ENCODE measurements at places on chromosomes 16 and 17.
A peak's percentile ranks its signal among the peaks of the same experiment; 100 is the strongest.

GRCh38 chr16:77213542-77214106, 14.4 kb downstream of the SYCE1L start:
- peak; percentile 53 for DNase-seq

DNA sequence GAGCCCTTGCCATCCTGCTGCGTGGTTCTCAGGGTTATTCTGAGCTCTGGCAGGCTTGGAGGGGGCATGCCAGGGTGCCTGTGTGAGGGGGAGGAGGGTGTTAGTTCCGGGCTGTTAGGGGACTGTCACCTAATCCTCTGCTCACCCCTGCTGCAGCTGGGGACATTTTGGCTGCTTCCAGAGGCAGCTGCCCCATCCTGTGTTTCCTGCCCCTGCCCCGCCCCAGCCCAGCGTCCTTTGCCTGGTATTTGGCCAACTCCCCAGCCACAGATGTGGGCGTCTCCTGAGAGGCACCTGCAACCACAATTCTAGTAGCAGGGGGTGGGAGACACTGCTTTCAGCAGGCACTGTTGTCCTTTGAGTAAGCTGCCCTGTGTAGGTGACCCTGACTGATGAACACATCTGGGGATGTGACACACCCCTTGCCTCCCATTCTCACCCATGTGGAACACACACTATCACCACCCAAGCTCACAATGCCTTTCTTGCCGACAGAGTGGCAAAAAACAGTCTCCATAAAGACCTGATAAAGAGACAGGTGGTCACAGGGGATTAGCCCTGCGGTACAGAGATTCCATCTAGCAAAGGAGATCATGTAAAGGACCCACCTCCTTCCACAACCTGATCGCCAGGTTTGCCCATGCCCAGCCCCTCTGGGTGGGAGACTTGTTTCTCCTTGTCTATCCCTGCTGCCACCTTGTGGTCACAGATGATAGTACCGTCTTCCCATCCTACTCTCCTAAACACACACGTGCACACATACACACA, at the start of gene CHRNE:
TSS of gene CHRNE (minus strand) at position 48 of the 768 bp plus-strand sequence. CDS start at position 13, 35 bp downstream.
- DNase-seq, result peak; percentile 85

DNA sequence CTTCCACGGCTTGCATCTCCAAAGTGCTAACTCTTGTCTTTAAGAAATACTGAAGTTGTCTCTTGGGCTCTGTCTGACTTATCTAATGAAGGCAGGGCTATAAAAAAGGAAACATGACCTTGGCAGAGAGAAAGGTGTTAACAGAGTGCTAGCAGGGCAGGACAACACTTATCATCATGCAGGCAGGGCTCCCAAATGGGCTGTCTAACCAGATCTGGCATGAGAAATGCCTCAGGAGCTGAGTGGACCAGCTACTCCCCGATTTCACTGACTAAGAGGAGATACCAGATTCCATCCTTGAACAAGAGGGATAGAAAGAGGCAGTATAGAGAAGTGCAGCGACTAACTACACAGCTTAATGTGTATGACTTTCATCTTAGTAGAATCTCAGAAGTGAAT, 32.6 kb downstream of the PMP22 start:
- DNase-seq, result no peak

DNA sequence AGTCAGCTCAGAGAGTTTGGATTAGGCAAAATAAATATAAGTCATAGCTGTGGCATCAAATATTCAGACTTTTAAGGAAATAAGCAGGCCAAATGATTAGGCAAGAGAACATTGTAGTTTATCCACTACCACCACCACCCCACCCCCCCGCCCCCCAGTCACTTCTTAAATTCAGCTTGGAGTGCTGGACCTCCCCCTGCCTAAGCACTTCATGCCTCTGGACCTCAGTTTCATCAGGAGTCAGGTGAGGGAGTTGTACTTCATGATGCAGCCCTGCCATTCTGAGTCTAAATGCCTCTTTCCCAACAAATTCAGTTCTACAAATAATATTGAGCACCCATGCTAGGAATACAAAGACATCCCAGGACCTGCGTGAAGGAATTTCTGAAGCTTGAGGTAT, 2.0 kb downstream of the POLR2C start:
- no peak for DNase-seq

- DNase-seq, result no peak
Measured at GRCh38 chr16:631808-632358, 1.1 kb downstream of the WFIKKN1 start.

DNA sequence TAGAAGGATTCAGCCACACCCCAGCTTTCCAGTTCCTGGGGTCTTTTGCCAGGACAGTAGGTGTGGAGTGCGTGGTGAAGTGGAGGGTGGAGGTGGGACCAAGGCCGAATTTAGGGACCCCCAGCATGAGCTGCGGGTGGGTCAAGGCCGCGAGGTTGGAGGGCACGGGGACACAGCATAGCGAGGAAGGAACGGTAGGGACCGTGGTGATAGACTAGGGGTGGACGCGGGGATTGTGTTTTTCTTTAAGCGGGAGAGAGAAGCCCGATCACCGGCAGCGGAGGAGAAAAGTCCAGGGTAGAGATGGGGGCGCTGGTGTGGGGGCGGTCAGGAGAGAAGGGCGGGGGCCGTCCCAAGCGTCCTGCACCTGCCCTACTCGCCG, 261 bp upstream of the B4GALNT2 start:
- DNase-seq, result no peak

GRCh38 chr16:88643644-88643932, 5.2 kb downstream of the IL17C start:
- DNase-seq, result no peak

GRCh38 chr16:57807968-57808528, 5.8 kb upstream of the KIFC3 start:
- DNase-seq, result peak; percentile 70

GRCh38 chr16:89855301-89855945, 18.0 kb upstream of the TCF25 start:
- no peak for DNase-seq

- DNase-seq, result no peak
Measured at GRCh38 chr17:65690626-65691310, 129.3 kb upstream of the AXIN2 start.

Data from pons (tissue), 1 donor.